ENCODE measurements at places on chromosomes 7 and 10. TPM values are rescaled to one million over a fixed set of nuclear protein-coding genes. Genes with fewer than 3 reads are reported as not detected.

DNA sequence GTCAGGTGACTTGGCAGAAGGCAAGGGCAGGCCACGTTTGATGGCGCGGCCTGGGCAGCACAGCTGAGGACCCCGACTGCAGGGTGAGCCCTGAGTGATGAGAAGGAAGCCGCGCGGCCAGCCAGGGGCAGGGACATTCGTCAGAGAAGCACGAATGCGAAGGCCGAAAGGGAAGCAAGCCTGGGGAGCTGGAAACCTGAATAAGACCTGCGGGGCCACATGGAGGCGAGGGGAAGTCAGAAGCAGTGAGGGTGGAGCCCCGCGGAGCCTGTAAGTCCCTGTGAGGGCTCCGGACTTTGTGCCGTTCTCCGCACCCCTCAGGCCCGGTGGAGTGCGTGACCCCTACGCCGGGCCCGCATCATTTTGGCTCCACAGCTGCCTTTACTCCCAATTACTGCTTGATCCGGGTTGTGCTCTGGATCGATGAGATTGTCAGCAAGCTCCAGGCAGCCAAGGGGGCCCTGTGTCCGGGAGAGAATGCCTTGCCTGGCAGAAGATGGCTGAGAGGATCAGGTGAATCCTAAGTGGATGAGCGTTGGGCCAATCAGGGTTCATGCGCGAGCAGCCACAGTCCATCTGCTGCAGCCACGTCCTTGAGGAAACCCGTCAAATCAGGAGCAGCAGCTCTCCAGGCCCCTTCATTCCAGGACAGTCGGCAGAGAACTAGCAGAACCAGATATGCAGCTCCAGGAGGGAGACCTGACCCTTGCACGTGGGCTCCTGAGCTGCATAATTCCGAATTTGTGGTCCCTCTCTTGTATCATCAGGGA is 293.3 kb upstream of the SHH start:
- DNase-seq: no peak

GRCh38 chr7:114343949-114344708 is 70.5 kb upstream of the FOXP2 start:
- DNase-seq: no peak

GRCh38 chr10:8280946-8281345 is 226.5 kb downstream of the GATA3 start:
- no peak for DNase-seq

DNA sequence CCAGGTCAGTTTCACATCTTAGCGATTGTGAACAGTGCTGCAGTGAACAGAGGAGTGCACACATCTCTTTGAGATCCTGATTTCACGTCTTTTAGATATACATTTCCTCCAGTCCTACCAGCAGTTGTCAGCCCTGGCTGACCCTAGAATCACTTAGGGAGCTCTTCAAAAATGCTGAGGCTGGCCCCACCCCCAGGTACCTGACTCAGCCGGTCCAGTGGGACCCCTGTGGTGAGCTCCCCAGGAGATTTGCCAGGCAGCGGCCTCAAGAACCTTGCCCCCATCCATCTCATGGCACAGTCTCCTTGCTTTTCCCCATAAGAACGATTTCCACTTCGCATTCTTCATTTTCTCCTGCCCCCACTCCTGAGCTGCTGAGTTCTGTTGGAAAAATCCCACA is 45.5 kb downstream of the TEX36 start:
- DNase-seq: no peak

GRCh38 chr7:74656441-74656836 is 1.1 kb upstream of the GTF2I start:
- DNase-seq: no peak

GRCh38 chr7:100431286-100431735 is 1.7 kb downstream of the MEPCE start:
- no peak for DNase-seq

GRCh38 chr10:49351669-49352068 is 44.2 kb downstream of the DRGX start:
- no peak for DNase-seq

DNA sequence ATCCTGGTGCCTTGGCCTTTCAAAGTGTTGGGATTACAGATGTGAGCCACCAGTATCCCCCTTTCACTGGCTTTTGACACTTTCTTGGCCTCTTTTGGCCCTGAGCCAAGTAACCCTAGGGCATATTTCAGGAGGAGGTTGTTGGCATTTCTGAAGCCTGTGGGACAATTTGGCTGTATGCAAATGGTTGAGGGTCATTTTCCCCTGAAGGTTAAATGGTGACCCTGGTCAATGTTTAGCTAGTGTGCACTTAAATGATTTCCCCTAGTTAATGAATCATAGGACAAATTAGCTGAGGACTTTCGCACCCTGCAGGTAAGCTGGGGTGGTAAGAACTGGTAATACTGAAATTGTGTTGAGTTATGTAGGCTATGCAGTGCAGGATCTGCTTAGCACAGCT is 660.5 kb downstream of the LRMDA start:
- no peak for DNase-seq

GRCh38 chr10:130013335-130014262 is 49.5 kb upstream of the EBF3 start:
- DNase-seq: no peak

DNA sequence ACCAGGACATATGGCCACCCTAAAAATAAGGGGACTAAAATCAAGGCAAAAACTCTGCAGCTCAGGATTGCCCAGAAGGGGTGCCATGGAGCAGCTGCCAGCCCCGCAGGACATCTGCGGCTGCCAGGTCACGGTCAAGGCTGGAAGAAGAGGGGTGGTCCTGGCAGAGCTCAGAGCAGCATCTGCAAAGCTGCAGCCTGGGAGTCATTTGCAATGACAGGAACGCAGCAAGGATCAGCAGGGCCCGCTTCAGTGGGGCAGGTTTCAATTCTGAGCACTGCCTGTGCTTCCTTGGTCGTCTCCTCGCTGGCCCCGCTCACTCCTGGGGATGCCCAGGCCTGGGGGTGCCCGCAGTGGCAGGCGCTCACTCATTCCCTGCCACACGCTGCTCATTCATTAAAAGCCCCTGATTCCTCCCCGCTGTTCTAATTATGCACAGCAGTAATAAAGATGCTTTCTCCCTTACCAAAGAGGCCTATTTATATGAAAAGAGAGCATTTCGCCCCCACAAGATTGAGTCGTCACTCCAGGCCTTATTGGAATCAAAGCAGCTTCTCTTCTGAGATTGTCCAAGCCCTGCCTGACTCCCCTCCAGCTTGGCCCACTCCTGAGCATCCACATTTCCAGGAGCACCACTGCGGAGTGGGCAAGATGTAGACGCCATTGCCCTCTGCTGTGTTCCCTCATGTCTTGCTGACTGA is 4.6 kb downstream of the HSPA12A start:
- no peak for DNase-seq

DNA sequence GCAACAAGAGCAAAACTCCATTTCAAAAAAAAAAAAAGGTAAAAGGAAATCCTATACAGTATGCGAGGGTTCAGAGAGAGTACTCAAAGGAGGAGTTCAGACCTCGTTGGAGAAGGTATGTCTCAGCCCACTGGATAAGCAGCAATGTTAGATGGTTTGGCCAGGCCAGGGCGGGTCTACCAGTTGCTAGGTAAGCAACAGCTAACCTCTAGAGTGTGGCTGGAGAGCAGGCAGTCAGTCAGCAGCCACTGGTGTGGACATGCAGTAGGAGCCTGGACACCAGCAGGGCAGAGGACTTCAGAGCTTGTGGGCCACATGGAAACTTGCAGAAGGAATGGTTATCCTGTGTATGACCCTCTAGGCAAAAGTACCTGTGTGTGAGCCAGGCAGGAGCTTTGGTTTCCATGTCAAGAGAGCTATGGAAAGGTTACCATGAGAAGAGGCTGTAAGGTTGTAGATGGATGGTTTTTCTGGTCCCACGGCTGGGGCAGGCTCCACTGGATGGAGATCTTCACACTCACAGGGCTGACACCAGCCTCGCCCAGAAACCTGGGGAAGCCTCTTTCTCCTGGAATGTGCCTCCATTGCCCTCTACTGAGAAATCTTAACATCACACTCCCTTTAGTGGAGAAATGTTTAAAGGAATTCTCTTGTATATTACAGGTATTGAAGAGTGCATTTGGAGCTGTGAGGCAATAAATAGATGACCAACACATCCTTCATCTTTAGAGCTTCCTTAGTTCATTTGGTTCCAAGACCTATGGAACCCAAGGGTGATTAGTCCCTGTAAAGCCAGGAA is 63.6 kb downstream of the CCDC186 start:
- peak; percentile 21 for DNase-seq

GRCh38 chr7:131330299-131330698 is 2.6 kb downstream of the MKLN1 start:
- DNase-seq: no peak

DNA sequence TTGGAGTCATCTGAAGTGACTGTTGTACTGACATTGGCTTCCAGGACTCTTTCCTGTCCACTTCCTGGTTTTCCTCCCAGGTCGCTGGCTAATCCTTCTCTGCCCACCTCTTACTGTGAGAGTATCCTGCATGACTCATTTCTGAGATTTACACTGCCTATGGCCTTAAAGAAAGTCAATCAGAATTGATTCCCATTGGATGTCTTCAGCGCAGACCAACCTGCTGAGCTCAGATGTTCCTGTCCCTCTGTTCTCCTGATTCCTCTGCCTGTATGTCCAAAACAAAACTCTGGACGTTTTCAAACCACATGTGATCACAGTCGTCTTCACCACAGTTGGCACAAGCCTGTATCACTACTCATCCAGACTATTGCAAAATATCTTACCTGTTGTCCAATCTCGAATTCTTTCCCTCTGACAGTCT is 262.1 kb downstream of the CREB5 start:
- DNase-seq: peak; percentile 82

DNA sequence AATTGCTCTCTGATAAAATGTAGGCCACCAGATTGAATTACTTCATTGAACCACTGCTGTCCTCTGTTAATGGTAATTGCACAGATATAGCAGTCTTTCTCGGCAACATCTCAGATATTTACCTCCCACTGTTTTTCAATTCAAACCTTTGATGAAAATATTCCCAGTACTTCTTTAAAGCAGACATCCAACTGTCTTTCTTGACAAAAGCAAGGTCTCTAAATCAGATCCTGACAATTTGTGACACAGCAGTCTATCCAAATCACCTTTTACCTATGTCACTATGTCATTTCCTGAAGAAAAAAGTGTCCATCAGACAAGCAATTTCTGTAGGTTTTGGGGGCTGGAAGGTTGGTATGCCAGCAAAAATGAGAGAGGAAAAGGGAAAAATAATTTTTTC is 555.7 kb downstream of the AUTS2 start:
- no peak for DNase-seq

DNA sequence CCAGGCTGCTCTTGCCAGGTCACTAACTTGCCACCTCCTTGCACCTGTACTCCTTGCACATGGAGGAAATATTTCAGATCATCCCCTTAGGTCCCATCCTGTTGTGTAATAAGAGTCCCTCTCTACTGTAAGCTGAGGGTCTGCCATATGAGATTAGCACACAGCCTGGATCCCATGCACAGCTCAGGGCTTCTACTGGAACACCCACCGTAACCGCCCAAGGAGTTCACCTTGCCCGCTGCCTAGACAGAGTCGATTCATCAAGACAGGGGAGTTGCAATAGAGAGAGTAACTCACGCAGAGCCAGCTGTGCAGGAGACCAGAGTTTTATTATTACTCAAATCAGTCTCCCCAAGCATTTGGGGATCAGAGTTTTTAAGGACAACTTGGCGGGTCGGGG is 694.4 kb upstream of the C7orf33 start:
- DNase-seq: no peak

GRCh38 chr10:86155054-86155921 is 211.3 kb downstream of the GRID1 start:
- DNase-seq: peak; percentile 55

DNA sequence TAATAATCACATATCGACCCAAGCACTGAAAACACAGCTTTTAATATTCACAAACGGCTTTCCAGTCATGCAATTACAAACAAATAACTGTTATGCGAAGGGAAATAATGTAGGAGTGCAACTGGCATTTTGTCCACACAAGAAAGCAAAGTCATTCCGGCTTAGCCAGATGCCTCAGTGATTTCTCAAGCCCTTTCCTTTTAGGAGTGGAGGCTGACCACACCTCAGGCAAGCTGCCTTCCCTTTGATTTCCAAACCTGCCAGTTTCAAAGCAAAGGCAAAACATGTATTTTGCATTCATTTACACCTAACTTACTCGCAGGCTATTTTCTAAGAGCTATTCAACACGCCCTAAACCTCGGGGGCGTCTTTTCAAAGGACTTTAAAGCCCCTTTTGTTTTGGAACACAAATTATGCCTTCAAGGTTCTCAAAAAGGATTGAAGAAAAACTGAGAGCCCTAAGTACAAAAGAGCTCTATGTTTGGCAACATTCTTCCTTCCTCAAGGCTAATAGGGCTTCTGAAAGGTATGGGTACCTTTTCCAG is 109.6 kb downstream of the CPXM2 start:
- DNase-seq: no peak

- DNase-seq: no peak
Measured at GRCh38 chr10:68938117-68938516, 17.9 kb upstream of the DDX21 start.

DNA sequence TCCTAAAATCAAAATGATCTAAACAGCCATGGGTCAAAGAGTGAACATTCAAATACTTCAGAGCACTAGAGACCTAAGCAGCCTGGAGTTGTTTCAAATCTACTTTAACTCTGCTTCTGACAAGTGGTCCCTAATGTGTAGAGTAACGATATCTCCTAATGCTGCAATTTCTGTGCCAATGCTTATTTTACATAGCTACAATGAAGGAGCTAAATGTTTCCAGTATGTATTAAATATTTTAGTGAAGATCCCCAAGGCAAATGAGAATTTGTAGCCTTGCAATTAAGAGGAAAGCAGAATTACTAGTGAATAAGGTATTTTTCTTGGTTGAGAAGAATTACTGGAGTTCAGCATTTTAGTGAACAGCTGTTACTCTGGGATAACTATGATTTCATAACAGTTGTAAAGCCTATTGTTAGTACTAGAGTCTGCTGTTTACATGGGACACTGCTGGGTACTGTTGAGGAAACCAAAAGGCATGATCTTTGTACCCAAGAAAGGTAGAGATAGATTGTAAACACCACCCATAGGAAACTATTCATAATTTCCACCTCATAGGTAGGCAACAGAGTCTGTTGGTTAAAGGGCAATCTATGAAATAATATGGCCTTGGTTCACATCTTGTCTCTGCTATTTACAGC is 271.9 kb downstream of the PLXDC2 start:
- DNase-seq: no peak

- DNase-seq: no peak
Measured at GRCh38 chr10:61248013-61248412, 205.2 kb downstream of the TMEM26 start.

- DNase-seq: no peak
Measured at GRCh38 chr7:370259-370625, 80.3 kb downstream of the FOXL3 start.

Gene NEUROD6
- total RNA-seq: not detected

Gene TSPAN13
- 0.17 TPM for total RNA-seq

Gene ARMC3
- not detected for total RNA-seq

Gene NUDCD3
- total RNA-seq: 73.7 TPM

Gene ANLN
- 133 TPM for total RNA-seq

Gene PIK3AP1
- 3.0 TPM for total RNA-seq

Gene ST8SIA6
- 0.03 TPM for total RNA-seq

Gene NRCAM
- total RNA-seq: 14.6 TPM

Gene SYT15
- total RNA-seq: 0.08 TPM

Gene DENND2A
- 1.8 TPM for total RNA-seq

Gene TLL2
- 0.05 TPM for total RNA-seq

Gene HYAL4
- total RNA-seq: not detected

Gene OTUD1
- 2.0 TPM for total RNA-seq

Gene CALCR
- not detected for total RNA-seq

Gene NKX2-3
- total RNA-seq: not detected

Gene GPR146
- total RNA-seq: 1.1 TPM

Gene UPK3B
- total RNA-seq: 1.0 TPM

Gene VAX1
- not detected for total RNA-seq

Gene CREB5
- total RNA-seq: 9.3 TPM

Gene SRRM3
- 1.4 TPM for total RNA-seq

Gene OR9A2
- total RNA-seq: not detected

Gene CYP2W1
- total RNA-seq: not detected
